ENCODE measurements at places on chromosomes 5 and 9. TPM values are rescaled to one million over a fixed set of nuclear protein-coding genes. Genes with fewer than 3 reads are reported as not detected.

DNA sequence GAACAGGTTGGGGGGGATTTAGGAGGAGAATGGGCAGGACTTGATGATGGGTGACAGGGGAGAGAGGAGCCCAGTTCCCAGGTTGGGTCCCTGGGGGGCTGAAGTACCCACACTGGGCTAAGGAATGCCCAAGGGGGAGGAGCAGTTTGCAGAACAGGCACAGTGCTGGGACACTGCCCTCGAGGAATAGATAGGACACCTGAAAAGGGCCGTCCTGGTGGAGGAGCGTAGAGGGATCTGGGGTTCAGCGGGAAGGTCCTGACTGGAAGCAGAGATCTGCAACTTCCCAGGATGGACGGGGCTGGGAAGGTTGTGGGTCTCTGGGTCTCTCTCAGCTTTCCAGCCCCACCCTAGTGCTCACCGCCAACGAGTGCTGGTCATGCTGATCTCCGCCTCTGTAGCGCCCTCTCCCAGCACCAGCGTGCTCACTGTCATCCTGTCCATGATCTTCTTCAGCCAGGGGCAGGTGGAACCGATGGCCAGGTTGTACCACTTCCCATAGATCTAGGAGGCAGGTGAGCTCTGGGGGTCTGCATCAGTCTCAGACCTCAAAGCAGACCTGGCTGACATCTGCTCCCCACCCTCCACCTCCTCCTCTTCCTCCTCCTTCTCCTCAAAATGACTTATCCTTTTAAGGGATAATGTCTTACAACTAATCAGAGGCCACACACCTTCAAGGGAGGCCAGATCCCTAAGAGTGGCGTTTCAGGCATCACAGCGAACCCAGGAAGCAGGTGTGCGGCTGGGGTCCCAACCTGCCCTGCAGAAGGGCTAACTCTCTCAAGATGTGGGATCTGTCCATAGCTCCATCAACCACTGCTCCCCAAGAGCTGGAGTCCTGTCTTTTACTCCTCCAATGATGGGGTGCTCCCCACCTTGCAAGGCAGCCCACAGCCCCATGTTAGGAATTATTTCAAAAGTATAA is 1.6 kb downstream of the AMBP start:
- DNase-seq = no peak

- no peak for DNase-seq
Observed at GRCh38 chr5:864492-865167, 13.8 kb upstream of the ZDHHC11 start.

The DMRTA1 gene
- total RNA-seq = under 0.01 TPM

The CDH18 gene
- total RNA-seq = under 0.01 TPM

DNA sequence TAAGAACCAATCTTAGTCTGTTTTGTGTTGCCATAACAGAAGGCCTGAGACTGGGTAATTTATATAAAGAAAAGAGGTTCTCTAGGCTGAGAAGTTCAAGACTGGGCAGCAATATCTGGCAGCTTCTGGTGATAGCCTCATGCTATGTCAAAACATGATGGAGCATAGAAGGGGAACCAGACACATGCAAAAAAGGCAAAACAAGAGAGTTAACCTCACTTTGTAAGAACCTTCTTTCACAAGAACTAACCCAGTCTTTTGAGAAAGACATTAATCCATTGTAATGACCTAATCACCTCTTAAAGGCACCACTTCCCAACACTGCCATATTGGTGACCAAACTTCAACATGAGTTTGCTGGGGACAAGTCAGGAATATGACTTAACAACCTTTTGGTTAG is 37.3 kb downstream of the FSD1L start:
- no peak for DNase-seq

GRCh38 chr5:171801-172331 is 19.4 kb upstream of the LRRC14B start:
- DNase-seq = no peak

The LRRC19 gene
- not detected for total RNA-seq

DNA sequence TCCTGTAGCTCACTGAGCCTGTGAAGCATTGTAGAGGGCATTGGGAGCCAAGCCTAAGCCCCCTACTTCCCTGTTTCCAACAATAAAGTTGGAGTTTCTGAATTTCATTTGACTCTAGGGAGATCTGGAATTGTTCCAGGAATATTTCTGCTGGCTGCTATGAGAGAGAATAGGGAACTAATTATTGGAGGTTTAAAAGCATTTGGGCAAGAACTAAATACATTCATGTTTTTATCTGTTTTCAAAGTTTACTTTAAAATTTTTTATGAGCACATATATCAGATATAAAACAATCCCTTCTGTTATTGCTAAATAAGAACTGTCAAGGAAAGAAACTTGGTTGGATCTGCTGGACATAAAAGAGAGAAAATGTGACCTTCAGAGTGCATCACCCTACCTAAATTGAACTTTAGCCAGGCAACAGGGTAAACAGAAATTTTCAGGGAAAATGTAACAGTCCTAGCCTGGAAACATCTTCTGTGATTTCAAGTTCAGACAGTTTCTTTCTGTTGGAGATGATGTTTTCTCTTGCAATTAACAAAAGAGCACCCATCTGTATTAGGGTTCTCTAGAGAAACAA is 19.3 kb upstream of the LECT2 start:
- DNase-seq = no peak

- DNase-seq = no peak
Observed at GRCh38 chr9:100473276-100474081, 530 bp downstream of the TMEFF1 start.

The ADRA1B gene
- under 0.01 TPM for total RNA-seq

DNA sequence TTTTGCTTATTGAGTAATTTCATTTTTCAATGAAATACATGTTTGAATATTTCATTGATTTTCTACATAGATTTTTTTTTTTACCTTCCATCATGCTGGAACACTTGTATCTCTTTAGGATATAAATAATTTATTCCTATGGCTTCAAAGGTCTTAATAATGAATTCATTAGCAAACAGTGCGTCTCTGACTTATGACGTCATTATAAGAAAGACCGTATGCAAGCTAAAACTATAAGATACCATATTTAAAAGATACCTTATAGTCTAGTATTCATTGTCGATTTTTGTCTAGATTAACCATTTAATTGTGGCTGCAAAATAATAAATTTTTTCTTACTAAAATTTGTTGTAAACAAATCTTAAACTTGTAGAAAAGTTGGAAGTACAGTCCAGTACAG is 187.7 kb upstream of the CHD1 start:
- DNase-seq = no peak

DNA sequence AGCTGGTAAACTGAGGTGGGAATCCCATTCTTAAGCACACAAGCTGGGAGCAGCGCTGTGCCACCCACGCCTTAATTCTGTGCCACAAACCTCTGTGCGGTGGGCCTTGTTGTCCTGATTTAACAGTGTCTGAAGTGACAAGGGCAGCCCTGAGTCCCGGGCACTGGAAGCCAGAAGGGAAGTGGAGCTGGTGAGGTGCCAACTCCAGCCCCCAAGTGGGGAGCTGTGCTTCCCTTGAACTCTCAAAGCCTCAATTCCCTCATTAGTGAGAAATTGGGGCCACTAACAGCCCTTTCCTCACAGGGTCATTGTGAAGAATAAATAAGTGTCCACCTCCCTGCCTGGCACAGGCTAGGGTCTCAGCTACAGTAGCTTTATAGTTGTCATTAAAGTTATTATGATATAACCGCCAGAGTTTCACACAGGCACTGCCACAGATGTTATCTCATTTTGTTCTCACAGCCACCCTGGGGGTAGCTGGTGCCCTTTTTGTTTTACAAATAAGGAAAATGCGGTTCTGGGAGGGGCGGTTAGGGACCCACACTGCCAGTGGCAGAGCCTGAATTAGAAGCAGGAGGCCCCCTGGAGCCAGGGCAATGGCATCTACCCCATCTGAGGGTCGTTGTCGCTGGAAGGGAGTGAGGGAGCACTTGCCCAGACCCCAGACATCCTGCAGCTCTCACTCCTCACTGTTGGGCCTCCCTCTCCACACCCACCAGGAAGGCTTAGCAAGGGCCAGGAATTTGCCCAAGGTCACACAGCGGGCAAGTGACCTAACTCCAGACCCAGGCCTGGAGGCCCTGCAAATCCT is 2.1 kb upstream of the TLX3 start:
- no peak for DNase-seq

GRCh38 chr5:133354323-133355185 is 257.8 kb downstream of the FSTL4 start:
- no peak for DNase-seq

The FGF10 gene
- total RNA-seq = not detected

DNA sequence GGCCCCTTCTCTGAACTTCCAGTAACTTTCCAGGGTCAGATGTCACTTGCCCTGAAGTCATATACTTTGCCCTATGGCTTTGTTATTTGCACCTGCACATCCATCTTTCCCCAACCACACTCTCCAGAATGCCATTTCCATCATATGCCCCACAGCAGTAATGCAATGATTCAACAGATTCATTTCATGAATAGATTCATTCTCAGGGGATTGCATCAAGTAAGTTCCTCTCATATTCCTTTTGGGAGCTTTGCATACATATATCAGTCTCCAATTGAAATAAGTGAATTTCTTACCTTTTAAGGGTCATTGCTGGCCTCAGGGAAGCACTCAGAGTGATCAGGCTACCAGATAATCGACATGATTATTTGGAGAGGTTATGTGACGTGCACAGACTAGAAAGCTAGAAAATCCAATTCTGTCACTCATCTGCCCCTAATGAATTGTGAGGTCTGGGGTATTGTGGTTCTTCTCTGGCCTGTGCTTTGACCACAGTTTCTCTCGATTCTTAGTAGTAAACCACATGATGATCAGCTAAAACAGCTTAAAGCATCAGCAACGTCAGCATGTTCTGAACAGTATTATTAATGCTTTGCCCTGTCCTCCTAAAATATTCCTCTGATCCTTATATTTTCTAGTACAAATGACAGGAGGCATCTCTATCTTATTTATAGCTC is 179.9 kb downstream of the ATPSCKMT start:
- DNase-seq = no peak

- DNase-seq = no peak
Observed at GRCh38 chr5:151026088-151026487, 5.7 kb downstream of the GPX3 start.

DNA sequence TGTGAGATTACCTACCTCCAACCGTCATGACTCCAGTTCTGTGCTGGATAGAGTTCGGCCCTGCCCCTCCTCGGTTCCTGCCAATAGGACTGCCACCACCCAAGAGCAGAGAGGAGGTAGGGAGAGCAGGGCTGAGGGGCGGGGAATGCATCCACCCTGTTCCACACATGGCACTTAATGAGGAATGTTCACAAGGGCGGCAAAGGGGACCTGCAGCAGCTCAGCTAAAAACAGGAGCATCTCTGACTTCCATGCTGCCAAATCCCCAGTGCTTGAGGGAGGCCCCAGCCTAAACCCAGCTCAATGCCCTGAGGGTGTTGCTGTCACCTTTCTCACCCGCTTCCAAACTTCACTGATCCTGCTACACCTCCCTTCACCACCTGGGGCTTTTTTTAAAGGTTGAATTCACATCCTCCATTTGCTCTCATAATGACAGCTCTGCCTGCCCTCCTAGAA is 7.8 kb upstream of the DELE1 start:
- no peak for DNase-seq

The C9orf50 gene
- not detected for total RNA-seq

The SPATA31D4 gene
- total RNA-seq = not detected

GRCh38 chr5:151086192-151086869 is 5.5 kb upstream of the TNIP1 start:
- no peak for DNase-seq

- DNase-seq = no peak
Observed at GRCh38 chr5:130836729-130837649, 328.1 kb downstream of the HINT1 start.

- DNase-seq = no peak
Observed at GRCh38 chr9:121217609-121218292, 16.1 kb upstream of the RAB14 start.

The ACSL6 gene
- total RNA-seq = 0.77 TPM

- DNase-seq = no peak
Observed at GRCh38 chr5:142852416-142853198, 82.4 kb downstream of the ARHGAP26 start.

DNA sequence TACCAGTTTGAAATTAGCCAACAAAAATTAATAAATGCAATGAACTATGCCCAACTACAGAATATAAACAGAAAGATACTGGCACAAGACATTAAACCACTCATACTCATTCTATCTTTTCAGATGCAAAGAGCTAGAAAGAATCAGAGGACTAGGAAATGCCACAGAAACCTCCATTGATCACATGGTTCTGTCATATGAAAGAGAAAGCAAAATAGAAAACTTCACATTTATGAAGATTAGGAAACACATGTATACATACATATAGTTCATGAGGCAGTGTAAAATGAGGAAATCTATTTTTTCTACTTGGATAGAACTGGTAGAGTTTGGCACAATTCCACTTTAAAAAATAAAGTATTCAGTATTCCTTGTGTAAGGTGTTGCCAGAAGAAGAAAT is 275.1 kb upstream of the PTGER4 start:
- no peak for DNase-seq

- no peak for DNase-seq
Observed at GRCh38 chr5:141706121-141706520, 24.1 kb upstream of the ARAP3 start.

The IFNA17 gene
- not detected for total RNA-seq

The DBH gene
- not detected for total RNA-seq

GRCh38 chr9:38435521-38435920 is 11.3 kb upstream of the IGFBPL1 start:
- DNase-seq = no peak

- DNase-seq = peak; percentile 76
Observed at GRCh38 chr5:107565791-107566767, 104.7 kb downstream of the EFNA5 start.

DNA sequence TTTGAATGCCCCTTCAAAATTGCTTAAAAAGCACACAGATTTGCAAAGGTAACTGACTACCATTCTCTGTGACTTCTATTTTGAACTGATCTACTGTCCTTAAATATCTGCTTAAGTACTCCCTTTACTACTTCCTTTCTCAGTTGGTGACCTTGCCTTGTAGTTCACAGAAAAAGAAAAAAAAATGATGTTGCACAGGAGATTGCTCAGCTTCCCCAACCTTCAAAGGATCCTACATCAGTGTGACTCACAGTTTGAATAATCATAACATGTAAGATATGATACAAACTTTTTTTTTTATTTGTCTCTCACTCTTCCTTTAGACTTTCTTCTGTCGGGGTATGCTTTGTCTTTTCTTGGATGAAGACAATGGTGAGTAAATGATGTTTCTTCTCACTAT is 1029.6 kb downstream of the CDH12 start:
- no peak for DNase-seq

DNA sequence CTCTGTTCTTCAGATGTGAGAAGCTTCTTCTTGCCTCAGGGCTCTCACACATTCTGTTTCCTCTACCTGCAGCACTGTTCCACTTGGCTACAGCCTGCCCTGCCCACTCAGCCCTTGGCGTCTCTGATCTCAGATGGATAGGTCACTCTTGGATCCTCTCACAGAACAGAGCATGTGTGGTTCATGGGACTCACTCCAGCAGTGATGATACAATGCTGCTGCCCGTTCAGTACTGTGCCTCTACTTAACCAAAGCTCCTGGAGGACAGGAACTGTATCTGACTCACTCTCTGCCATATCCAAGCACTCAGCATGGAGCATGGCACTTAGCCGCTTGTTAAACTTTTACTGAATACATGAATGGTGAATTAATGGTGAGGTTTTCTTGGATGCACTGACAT is 3.4 kb upstream of the SPINK4 start:
- DNase-seq = no peak

The CSNK1A1 gene
- total RNA-seq = 317 TPM
